ENCODE measurements at places on chromosomes 7 and 10. TPM values are rescaled to one million over a fixed set of nuclear protein-coding genes. Genes with fewer than 3 reads are reported as not detected.

Gene ELN
- 5.4 TPM for polyA plus RNA-seq

Gene SLC39A12
- polyA plus RNA-seq: not detected

Gene CC2D2B
- not detected for polyA plus RNA-seq

GRCh38 chr7:149093228-149093627 is 2.7 kb upstream of the ZNF786 start:
- H3K4me3 ChIP-seq: no peak overlapping the region
- peaks cover 4% of the 10 kb centered on the region for H3K4me1 ChIP-seq
- H3K27me3 ChIP-seq: no peaks in the 10 kb centered on the region
- DNase-seq: no peak

DNA sequence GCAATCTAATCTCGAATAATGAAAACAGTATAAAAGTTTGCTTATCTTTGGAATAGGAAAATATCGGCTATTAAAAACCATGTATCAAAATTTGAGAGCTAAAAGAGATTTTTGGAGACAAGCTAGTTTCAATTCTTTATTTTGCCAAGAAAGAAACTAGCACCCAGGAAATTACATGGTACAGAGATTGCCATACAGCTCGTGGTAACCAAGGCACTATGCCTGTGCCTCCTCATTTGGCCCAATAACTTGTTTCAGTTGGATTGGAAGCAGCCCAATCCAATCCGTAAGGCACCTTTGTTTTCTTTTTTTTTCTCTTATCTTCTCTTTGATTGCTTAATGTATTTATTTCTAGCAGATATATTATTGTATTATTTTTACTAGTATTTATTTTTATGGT is 55.0 kb downstream of the GNAI1 start:
- no peaks in the 10 kb centered on the region for H3K36me3 ChIP-seq
- H3K4me3 ChIP-seq: no peak overlapping the region
- no peaks in the 10 kb centered on the region for H3K27me3 ChIP-seq
- DNase-seq: no peak
- peaks cover 15% of the 10 kb centered on the region for H3K4me1 ChIP-seq

DNA sequence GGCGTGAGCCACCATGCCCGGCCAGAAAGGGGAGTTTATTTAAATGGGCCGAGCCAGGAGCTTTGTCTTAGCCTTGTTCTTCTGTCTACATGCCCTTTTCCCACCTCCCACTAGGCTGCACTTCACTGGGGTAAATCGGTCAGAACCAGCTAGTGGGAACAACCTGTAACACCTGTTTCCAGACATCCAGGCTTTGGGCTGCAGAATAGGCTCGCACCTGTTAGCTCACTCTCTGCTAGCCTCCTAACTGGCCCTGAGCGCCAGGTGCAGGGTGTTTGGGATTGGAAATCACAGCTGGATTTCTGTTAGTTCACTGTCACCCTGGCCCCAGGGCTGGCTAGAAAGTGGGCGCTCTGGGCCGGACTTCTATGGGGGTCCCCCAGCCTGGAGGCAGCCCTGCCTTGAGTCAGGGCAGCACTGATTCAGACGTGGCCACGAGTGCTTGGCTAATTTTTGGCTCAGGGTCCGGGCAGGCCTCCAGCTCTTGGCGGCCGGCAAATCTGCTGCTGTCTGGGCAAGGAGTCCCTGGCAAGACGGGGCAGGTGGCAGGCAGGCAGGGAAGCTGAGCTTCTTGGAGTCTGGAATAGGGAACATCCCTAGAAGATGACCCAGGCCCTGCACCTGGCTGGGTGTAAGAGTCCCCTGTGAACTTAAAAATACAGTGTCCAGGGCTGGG is 48.6 kb downstream of the GTF2IRD1 start:
- no peaks in the 10 kb centered on the region for H3K36me3 ChIP-seq
- no peak overlapping the region for H3K27ac ChIP-seq

GRCh38 chr10:96906864-96907263 is 74.8 kb downstream of the LCOR start:
- no peaks in the 10 kb centered on the region for H3K27me3 ChIP-seq
- no peaks in the 10 kb centered on the region for H3K4me1 ChIP-seq
- H3K4me3 ChIP-seq: no peak overlapping the region
- H3K27ac ChIP-seq: no peak overlapping the region
- no peak for DNase-seq

DNA sequence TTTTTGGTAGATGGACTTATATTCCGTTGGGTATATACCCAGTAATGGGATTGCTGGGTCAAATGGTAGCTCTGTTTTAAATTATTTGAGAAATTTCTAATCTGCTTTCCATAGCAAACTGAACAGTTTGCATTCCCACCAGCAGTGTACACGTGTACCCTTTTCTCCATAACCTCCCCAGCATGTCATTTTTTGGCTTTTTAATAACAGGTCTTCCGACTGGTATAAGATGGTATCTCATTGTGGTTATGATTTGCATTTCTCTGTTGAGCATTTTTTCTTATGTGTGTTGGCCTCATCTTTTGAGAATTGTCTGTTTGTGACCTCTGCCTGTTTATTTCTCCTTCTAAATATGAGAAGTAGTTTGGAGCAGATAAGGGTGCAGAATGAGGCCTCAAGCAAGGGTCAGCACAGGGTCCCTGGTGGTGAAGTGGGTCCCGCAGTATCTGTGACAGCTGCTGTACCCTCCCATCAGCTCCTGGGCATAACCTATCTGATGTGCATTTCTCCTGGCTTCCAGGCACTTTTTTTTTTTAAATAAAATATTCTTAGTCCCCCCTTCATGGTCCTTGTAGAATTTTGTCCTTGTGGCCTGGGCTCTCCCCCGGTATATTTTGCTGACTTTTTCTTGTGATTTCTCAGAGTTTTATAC is 73.5 kb downstream of the PROSER2 start:
- H3K36me3 ChIP-seq: no peaks in the 10 kb centered on the region
- DNase-seq: no peak
- no peak overlapping the region for H3K27ac ChIP-seq
- no peaks in the 10 kb centered on the region for H3K4me1 ChIP-seq
- H3K27me3 ChIP-seq: no peaks in the 10 kb centered on the region

DNA sequence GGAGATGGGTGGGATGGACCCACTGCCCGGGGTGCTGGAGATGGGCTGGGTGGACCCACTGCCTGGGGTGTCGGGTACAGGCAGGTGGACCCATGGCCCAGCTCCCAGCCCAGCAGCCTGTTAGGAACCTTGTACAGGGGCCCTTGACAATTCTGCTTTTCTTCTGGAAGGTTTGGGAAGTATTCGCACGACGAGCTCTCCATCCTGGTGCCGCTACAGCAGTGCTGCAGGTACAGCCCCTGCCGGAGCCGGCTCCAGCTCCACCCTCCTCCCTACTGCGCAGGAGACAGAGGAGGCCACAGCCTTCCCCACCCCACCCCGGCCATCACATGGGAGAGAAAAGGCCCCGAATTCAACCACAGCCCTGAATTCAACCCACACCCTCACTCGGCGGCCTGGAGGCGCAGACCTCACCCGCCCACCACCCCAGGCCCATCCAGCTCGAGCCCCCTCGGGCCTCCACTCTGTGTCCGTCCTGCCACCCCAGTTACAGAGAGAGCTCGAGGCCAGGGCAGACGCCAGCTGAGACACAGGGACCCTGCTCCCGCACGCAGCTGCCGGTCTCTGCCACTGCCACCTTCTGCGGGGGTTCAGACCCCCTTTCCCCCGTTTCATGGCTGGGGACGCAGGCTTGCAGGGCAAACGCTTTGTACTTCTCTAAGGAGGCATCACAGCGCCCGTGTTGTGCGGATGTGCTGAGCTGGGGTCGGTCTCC is 31.3 kb upstream of the FOXL3 start:
- H3K27me3 ChIP-seq: no peaks in the 10 kb centered on the region
- H3K36me3 ChIP-seq: peaks cover 5% of the 10 kb centered on the region
- no peak for DNase-seq
- no peak overlapping the region for H3K27ac ChIP-seq
- H3K4me3 ChIP-seq: no peak overlapping the region
- H3K4me1 ChIP-seq: no peaks in the 10 kb centered on the region
